ENCODE measurements at places on chromosomes 7 and 10. TPM values are rescaled to one million over a fixed set of nuclear protein-coding genes. Genes with fewer than 3 reads are reported as not detected.

CFAP69 gene
- total RNA-seq: 3.2 TPM

PON3 gene
- total RNA-seq: not detected

ODAD2 gene
- 4.1 TPM for total RNA-seq

IGF2BP3 gene
- total RNA-seq: 190 TPM

NACAD gene
- 6.4 TPM for total RNA-seq

EBLN1 gene
- not detected for total RNA-seq

DNAJB12 gene
- 19.6 TPM for total RNA-seq

CALCR gene
- total RNA-seq: 3.0 TPM

- no peak overlapping the region for H3K4me3 ChIP-seq
- no peaks in the 10 kb centered on the region for H3K27me3 ChIP-seq
- H3K27ac ChIP-seq: no peak overlapping the region
- H3K4me1 ChIP-seq: no peaks in the 10 kb centered on the region
- no peaks in the 10 kb centered on the region for H3K36me3 ChIP-seq
These were observed 138.4 kb downstream of the BICC1 start for GRCh38 chr10:58651040-58651439.

GRCh38 chr7:42407021-42407710, 170.2 kb upstream of the GLI3 start:
- H3K4me3 ChIP-seq: no peak overlapping the region
- H3K27me3 ChIP-seq: no peaks in the 10 kb centered on the region
- no peak overlapping the region for H3K27ac ChIP-seq
- DNase-seq: no peak
- H3K4me1 ChIP-seq: no peaks in the 10 kb centered on the region

DNA sequence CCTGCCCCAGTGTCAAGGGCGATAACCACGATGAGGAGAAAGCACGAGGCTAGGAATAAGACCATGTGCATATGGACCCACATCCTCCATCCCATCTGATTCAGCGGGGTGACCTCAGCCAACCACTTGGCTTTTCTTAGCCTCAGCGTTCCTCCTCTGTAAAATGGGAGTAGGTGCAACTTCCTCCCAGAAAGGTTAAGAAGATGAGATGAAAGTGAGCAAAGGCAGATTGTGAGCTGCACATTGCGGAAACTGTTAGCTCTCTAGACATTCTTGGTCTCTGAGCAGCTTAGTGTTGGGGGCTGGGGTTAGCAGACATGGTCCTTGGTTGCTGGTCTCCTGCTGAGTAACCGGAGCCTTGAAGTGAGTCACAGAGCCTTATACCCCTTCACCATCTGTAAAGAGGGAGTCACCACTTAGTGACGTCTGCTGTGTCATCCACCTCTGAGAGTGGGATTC, 497.3 kb upstream of the GALNT17 start:
- no peak overlapping the region for H3K27ac ChIP-seq
- peaks cover 14% of the 10 kb centered on the region for H3K4me1 ChIP-seq
- no peak overlapping the region for H3K4me3 ChIP-seq
- H3K27me3 ChIP-seq: no peaks in the 10 kb centered on the region

GRCh38 chr10:30857803-30858202, 173.9 kb downstream of the ZNF438 start:
- H3K4me1 ChIP-seq: no peaks in the 10 kb centered on the region
- no peak overlapping the region for H3K4me3 ChIP-seq
- no peak for DNase-seq
- no peak overlapping the region for H3K27ac ChIP-seq
- no peaks in the 10 kb centered on the region for H3K36me3 ChIP-seq
- no peaks in the 10 kb centered on the region for H3K27me3 ChIP-seq

DNA sequence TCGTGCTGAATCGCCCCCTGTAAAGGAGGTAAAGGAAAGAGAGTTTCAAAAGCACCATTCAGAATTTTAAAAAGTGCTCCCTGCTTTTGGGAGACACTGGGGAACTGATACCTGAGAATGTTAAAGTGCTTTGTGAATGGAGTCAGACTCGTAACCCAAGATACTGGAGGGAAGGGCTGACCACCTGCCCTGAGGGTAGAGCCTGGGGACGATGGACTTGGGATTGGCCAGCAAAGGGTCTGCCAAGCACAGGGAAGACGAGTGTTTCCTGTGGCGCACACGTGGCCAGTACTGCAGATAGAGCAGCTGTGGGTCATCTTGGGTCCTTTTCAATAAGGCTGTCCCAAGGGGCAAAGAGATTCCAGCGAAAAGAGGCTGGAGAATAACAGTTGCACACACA, 1284.1 kb upstream of the AUTS2 start:
- H3K4me3 ChIP-seq: no peak overlapping the region
- no peaks in the 10 kb centered on the region for H3K36me3 ChIP-seq
- no peak for DNase-seq
- no peaks in the 10 kb centered on the region for H3K4me1 ChIP-seq

GRCh38 chr10:79137826-79138225, 69.1 kb downstream of the ZMIZ1 start:
- no peaks in the 10 kb centered on the region for H3K27me3 ChIP-seq
- peaks cover 35% of the 10 kb centered on the region for H3K4me1 ChIP-seq
- no peak overlapping the region for H3K4me3 ChIP-seq

DNA sequence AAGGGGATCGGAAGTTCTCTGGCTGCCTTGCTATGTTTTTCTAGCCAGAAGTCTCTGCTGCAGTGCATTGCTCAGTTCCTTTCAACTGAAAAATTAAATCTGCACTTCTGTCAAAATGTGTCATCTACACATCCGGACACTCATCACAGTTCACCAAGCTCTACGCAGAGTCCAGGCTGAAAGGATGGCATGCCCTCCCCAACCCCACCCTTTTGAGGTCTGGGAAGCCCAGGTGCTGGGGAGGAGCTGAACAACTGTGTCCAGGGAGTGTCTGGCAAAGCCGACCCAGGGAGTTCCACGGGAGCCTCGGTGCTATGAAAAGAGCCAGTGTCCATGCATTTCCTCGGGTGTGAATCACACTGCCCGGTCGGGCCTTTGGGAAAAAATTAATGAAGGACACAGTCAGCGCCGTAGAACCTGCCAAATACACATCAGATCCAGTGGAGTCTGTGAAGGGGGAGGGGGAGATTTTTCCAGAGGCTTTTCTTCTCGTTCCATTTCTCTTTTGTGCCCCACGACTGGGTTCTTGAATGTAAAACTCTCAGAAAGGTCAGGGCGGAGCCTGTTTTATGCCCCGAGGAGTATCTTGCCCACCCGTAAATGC, 757 bp upstream of the PALS2 start:
- H3K36me3 ChIP-seq: no peaks in the 10 kb centered on the region

DNA sequence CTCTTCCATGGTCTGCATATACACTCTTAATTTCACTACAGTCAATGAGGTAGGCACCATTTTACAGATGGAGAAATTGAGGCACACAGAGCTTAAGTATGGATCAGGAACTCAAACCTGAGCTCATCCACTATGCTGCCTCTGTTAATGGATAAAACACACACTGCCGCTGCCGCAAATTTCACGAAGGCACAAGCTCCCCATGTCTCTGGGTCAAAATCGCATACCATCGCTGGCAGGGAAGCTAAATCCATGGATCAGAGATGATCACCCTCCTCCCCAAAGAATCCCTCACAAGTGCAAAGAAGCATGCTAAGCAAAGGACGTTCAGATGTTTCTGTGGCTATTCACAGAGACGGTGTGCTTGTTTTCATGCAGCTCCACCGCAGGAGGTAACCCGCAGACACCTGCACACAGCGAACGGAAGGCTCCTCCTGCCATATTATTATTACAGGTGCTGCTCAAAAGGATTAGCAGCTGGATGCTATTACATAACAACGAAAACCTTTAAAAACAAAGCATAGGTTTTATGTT, 109.3 kb downstream of the UBE2H start:
- H3K27me3 ChIP-seq: no peaks in the 10 kb centered on the region
- H3K4me1 ChIP-seq: peaks cover 14% of the 10 kb centered on the region
- peak overlapping the region; percentile 36 for H3K27ac ChIP-seq
- H3K36me3 ChIP-seq: peaks cover 7% of the 10 kb centered on the region
- no peak overlapping the region for H3K4me3 ChIP-seq

DNA sequence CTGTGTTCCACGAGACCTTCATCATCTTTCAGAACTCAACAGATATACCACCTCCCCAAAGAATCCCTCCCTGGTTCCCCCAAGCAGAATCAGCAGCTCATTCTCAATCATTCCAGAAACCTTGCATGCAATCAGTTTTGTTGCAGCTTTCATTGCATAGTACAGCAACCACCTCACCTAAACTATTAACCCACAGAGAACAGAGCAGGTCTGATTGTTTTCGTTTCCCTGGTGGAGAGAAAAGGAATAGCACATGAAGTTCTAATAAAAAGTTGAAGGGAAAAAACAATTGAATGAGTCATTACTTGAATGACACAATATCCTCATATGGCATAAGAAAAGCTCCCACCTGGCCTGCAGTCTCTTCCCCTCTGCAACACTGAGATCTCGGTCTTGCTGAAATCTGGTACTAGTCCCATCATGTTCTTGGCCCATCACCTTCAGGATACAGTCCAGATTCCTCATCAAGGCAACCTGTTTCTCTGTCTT, 147.1 kb upstream of the GDF10 start:
- H3K4me1 ChIP-seq: no peaks in the 10 kb centered on the region
- no peak overlapping the region for H3K4me3 ChIP-seq
- no peaks in the 10 kb centered on the region for H3K27me3 ChIP-seq
- no peaks in the 10 kb centered on the region for H3K36me3 ChIP-seq
- DNase-seq: no peak
- H3K27ac ChIP-seq: no peak overlapping the region

DNA sequence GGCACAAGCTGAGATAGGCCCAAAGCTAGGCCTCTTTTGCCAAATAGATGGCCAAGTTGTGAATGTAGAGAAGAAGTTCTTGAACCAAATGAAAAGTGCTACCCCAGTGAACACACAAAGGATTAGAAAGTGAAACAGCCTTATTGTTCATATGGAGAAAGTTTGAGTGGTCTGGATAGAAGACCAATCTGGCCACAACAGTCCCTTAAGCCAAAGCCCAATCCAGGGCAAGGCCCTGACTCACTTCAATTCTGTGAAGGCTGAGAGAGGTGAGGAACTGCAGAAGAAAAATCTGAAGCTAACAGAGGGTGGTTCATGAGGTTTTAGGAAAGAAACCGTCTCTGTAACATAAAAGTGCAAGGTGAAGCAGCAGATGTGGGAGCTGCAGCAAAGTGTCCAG, 18.7 kb upstream of the ATP6V0A4 start:
- no peaks in the 10 kb centered on the region for H3K4me1 ChIP-seq
- H3K27ac ChIP-seq: no peak overlapping the region
- H3K4me3 ChIP-seq: no peak overlapping the region
- DNase-seq: no peak
- H3K36me3 ChIP-seq: no peaks in the 10 kb centered on the region

DNA sequence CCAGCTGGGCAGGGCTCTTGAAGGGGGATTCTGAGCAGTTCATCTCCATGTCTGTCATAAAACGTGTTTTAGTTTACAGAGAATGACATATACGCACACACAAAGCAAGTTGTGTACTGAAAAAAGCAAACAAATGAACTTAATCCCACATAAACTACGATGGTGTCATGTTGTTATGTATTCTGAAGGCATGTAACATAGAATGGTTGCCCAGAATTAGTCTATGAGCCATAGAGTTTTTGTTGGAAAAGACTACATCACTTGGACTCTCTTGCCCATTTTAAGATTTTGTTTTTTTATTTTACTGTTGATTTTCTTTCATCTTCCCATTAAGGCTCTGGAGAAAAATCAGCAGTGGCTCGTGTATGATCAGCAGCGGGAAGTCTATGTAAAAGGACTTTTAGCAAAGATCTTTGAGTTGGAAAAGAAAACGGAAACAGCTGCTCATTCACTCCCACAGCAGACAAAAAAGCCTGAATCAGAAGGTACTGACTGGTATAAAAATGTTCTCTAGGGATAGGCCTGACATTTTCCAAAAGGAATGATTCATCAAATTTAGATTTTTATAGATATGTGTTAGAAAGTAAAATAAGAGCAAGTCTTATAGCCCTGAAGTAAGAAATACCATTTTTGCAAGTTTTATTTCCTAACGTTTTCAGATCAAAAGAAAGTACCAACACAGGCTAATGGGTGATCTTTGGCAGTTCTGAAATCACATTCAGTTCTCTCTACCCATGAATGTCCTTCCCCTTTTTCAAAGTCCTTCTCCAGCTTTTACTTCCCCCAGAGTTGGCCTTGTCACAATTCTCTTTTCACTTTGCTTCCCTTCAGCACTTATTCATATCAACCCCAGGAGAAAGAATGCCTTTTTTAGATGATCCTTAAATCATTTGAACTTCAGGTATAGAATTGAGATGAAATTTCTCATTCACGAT, 18.9 kb downstream of the CEP55 start:
- no peak overlapping the region for H3K4me3 ChIP-seq
- H3K27me3 ChIP-seq: no peaks in the 10 kb centered on the region
- DNase-seq: no peak
- peaks cover 41% of the 10 kb centered on the region for H3K36me3 ChIP-seq
- no peak overlapping the region for H3K27ac ChIP-seq
- no peaks in the 10 kb centered on the region for H3K4me1 ChIP-seq

DNA sequence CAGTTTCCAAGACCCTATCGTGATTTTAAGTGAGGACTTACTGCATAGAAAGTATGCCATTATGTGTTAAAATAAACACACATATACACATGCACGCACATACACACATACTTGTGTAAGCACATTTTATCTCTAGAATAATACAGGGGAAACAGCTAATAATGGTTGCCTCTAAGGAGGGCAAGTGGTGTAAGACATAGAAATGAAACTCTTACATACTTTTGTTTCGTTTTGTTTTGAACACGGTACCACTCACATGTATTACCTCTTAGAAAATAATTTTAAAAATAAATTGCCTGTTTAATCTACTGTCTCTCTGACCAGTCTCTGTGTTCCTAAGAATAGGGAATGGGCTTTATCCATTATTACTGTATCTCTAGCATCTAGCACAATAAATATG, 49.2 kb downstream of the HERPUD2 start:
- H3K4me1 ChIP-seq: peaks cover 2% of the 10 kb centered on the region
- H3K36me3 ChIP-seq: no peaks in the 10 kb centered on the region
- no peak overlapping the region for H3K27ac ChIP-seq
- no peak for DNase-seq
- no peaks in the 10 kb centered on the region for H3K27me3 ChIP-seq

DNA sequence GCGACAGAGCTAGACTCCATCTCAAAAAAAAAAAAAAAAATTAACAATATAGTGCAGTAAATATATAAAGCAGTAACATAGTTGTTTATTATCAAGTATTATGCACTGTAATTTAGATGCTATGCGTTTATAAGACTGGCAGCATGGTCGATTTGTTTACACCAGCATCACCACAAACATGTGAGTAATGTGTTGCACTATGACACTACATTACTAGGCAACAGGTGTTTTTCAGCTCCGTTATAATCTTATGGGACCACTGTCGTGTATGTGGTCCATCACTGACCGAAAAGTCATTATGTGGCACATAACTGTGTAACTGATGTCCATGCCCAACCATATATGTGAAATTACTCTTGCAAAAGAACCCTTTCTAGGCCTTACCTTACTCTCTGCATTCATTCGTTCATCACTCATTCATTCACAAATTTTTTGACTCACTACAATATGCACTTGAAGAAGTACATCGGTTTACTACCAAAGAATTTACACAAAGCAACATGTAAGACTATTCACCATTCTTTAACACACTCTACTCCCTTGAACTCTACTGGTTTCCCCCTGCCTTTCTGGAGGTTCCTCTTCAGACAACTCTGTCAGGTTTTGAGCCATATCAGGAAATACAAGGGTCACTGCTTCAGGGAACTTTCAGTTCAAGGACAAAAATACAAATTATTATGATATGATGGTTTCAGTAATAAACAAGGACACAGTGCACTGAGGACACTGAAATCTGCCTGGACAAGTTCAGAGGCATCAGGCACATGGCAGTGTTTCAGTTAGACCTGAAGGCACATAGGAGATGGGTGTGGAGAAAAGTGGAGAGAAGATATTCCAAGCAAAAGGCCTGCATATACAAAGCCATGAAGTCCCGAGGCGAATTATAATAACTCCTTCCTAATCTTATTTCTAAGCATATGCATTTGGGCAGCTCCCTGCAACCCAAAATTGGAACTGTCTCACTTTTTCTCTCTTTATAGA, 17.4 kb downstream of the ITGB1 start:
- H3K27me3 ChIP-seq: no peaks in the 10 kb centered on the region
- no peak for DNase-seq
- H3K36me3 ChIP-seq: no peaks in the 10 kb centered on the region
- H3K4me1 ChIP-seq: peaks cover 25% of the 10 kb centered on the region

All from H1 (cell line).